ENCODE measurements at places on chromosomes 5 and 9.

DNA sequence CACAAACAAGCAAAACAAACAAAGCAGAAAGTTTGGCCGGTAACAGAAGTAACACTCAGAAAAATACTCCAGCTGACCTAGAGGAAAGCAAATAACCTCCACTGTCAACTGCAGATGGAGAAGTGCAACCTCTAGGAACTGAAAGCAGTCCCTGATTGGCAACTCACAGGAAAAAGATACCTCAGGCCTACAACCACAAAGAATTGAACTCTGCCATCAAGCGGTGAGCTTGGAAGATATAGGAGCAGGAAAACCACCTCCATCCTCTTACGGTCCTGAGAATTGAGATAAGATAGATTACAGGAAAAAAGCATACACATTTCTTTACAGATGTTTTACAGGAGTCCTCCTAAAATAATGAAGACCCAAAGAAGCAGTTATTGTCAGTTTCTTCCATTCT, 184.5 kb downstream of the PDZD2 start:
- no peak for DNase-seq

DNA sequence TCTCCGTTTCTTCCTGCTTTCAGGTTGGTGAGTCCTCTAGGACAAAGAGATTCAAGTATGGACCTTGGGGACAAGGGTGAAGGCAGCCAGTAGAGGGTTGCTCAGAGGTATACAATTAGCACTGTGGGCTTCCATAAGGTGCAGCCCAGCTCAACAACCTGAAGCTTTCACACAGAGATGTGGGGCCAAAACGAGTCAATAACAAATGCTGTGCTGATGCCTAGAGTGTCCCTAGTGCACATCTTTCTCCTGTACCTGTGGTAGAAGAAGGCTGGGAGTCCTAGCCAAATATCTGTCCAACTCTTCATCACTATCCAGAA, 20.7 kb upstream of the MLANA start:
- no peak for DNase-seq

DNA sequence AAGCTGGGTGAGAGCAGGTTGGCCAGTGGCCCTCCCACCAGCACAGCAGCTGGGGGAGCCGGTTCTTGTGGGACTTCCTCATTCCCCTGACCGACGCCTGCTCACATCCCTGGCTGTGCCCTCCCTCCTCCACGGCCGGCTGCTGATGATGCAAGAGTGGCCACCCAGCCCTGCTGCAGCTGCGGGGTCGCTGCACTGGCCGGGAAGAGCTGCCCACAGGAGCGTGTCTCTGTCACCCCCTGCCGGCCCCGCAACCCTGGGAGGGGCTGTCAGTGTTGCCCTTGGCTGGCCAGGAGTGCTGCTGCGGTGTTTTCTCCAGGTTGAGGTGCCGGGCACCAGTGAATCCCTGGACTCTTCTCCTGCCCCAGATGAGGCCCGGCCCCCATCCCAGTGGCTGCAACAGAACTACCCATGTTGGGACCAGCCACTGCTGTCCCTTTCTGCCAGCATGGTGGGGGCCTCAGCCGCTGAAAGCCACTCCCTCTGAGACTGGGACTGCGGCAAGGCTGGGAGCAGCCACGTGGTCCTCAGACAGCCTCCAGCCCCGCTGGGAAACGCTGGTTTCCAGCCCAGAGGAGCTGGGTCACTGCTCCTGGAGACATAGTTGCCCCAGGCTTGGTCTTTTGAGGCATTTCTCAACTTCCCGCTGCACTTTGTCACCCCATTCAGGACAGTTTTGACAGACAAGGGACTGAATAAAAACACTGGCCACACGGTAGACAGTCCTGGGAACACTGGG, 739 bp downstream of the CARD9 start:
- no peak for DNase-seq

GRCh38 chr5:138790684-138791083, 37.5 kb downstream of the CTNNA1 start:
- no peak for DNase-seq

- DNase-seq: no peak
Observed at GRCh38 chr9:116074658-116075057, 78.9 kb upstream of the PAPPA start.

DNA sequence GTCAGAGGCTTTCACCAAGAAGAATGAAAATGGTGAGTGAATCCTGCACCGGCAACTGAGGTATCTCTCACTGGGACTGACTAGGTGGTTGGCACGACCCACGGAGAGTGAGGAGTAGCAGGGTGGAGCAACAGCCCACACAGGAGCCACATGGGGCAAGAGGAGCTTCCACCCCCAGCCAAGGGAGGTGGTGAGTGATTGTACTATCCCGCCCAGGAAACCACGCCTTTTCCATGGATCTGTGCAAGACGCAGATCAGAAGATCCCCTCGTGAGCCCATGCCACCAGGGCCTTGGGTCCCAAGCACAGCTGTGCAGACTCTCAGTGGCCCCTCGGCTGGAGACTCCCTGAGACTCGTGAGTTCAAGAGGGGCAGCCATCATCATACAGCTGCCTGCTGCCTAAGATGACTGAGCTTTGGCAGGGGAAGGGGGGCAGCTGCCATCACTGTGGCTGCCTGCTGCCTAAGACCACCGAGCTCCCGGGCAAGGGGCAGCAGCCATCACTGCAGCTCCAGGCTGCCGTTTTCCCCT, 229.5 kb downstream of the AP3B1 start:
- DNase-seq: no peak

Data from caudate nucleus (tissue), 63 donors.